T-helper 2 cell treated with Interferon-gamma antibody and Interleukin-4, amounts not matched to agents 5 μg/mL and 100 μg/mL, for 36 hours (primary cell): ENCODE measurements at places on chromosomes 5 and 9.

DNA sequence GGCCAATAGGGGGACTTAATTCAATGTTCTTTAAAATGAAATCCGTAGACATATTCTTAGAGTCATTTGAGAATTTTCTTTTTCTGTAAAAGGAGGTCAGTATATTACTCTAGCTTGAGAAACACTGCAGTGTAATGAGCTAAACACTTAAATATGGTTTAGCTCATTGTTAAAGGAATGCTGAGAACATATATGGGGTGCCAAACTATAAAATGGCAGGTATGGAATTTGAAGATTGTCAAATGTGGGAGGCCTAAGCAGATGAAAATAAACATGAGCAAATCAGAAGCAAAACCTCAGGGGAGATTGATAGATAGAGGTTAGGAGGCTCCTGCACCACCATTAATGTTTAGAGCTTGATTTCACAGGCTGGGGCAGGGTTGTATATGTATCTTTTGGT lies 57.9 kb downstream of the STX17 start:
- DNase-seq: no peak

DNA sequence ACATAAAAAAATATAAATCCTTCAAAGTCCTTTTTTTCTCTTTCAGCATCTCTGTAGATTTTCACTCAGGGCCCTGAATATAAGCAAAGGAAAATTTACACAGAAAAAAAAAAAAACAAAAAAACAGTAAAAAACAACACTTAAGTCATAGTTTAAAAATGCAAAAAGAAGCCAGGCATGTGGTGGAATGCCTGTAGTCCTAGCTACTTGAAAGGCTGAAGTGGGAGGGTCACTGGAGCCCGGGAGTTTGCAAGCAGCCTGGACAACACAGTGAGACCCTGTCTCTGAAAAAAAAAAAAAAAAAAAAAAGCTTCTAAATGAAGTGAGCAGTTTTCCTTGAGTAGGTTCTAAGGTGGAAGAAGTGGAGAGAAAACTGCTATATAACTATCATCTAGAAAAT lies 55.0 kb upstream of the BNC2 start:
- DNase-seq: no peak

- no peak for DNase-seq
Observed at GRCh38 chr9:74867483-74867882, 20.2 kb downstream of the TRPM6 start.

GRCh38 chr9:129359916-129360536 lies 182.0 kb upstream of the IER5L start:
- no peak for DNase-seq

GRCh38 chr9:73845954-73846690 lies 651.0 kb upstream of the RORB start:
- DNase-seq: no peak

DNA sequence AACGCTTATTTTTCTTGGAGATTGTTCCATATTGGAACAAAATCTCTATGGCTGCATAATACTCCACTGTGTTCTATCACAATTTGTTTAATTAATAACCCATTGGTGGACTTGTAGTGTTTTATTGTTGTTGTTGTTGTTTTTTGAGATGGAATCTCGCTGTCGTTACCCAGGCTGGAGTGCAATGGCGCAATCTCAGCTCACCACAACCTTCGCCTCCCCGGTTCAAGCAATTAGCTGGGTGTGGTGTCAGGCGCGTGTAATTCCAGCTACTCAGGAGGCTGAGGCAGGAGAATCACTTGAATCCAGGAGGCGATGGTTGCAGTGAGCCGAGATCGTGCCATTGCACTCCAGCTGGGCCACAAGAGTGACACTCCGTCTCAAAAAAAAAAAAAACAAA lies 38.7 kb downstream of the SPRY4 start:
- no peak for DNase-seq

DNA sequence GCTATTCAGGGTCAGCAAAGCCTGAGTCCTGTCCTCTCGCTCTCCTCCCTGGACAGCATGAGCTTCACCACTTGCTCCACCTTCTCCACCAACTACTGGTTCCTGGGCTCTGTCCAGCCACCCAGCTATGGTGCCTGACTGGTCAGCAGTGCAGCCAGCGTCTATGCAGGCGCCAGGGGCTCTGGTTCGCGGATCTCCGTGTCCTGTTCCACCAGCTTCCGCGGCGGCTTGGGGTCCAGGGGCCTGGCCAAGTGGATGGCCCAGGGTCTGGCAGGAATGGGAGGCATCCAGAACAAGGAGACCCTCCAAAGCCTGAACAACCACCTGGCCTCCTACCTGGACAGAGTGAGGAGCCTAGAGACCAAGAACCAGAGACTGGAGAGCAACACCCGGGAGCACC lies 8.6 kb downstream of the NIPBL start:
- DNase-seq: no peak

DNA sequence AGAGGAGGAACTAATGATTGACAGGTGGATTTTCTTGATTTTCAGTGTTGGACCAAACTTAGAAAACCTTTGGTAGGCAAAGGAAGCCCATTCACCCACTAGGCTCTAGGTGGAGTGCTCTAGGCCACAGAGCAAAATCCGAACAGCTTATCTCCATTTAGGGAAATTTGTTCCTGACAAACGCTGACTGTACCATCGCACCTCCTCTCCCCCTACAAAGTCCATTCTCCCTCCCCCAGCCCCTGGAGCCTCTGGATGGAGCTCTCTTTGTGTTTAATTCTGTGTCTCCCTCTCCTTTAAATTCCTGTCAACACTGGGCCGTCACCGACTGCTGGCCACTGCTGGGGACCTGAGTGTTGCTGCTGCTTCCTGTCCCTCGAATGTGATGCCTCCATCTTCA lies 350.1 kb upstream of the IRX2 start:
- DNase-seq: no peak

DNA sequence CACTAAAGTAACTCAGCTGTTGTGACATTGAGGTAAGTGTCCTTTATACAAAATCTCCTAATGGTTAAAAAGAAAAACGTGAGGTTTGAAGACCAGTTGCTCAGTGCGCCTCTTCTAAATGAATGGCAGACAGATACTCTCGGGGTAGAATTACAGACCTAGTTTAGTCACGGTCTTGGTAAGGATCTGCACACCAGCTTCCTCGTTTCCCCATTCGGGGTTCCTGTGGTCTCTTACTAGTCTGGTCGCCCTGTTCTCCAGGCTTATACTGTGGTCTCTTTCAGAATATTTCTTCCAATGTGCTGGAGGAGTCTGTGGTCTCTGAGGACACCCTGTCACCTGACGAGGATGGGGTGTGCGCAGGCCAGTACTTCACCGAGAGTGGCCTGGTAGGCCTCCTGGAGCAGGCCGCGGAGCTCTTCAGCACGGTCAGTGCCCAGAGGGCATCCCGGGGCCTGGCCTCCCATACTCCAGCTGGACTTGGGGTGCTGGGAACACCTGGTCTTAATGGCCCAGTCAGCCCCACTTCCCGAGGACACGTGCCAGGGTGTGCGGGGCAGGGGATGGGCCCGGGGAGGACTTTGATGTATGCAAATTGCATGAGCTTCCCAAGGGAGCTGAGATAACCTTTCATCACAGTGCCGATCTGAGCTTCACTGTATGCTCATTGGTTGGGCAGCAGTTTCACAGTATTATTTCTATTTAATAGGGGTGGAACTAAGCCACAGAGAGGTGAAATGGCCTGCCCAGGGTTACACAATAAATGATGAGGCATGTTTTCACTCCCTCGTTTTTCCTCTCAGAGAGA lies 224.5 kb downstream of the DOCK8 start:
- DNase-seq: no peak

- no peak for DNase-seq
Observed at GRCh38 chr5:54703565-54704255, 186.2 kb downstream of the SNX18 start.

GRCh38 chr5:32317041-32317440 lies 4.3 kb upstream of the MTMR12 start:
- no peak for DNase-seq

GRCh38 chr5:106545325-106545724 lies 1125.4 kb downstream of the EFNA5 start:
- no peak for DNase-seq

DNA sequence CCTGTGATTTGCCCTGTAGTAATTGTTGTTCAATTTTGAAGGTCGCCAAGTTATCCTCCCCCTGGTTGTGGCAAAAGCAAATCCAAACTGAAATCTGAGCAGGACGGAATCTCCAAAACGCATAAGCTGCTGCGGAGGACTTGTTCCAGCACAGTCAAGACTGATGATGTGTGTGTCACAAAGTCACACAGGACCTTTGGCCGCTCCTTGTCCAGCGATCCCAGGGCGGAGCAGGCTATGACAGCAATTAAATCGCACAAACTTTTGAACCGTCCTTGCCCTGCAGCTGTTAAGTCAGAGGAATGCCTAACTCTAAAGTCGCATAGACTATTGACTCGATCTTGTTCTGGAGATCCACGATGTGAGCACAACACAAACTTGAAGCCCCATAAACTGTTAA lies 128.4 kb downstream of the PARP8 start:
- no peak for DNase-seq

DNA sequence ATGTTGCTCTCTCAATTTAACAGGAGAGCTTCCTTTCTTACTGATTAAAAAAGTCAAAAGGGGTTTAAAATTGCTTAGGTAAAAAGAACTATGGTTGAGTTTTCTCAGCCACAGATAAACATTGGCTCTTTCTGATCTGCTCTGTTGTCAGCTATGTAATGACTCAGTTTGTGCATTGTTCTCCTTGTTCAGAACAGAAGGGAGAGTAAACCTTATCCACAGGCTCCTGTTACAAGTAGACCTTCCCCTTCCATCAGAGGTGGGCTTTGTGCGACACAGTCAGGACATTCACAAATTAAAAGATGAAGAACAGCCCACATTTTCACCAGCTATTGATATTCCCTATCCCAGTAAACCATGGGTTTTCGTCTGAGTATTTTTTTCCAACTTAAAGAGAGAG lies 236.3 kb upstream of the SEMA6A start:
- no peak for DNase-seq
